ENCODE measurements at places on chromosomes 7 and 10. TPM values are rescaled to one million over a fixed set of nuclear protein-coding genes. Genes with fewer than 3 reads are reported as not detected.

Gene FAM131B
- polyA plus RNA-seq = 1.2 TPM

Gene TBX20
- polyA plus RNA-seq = not detected

Gene ASB10
- polyA plus RNA-seq = not detected

Gene PTPN20
- 0.34 TPM for polyA plus RNA-seq

Gene FAM221A
- polyA plus RNA-seq = 14.7 TPM

Gene UTF1
- polyA plus RNA-seq = not detected

Gene ABCC2
- polyA plus RNA-seq = 2.1 TPM

Gene CYP3A4
- polyA plus RNA-seq = 1.3 TPM

Gene ANKRD26
- polyA plus RNA-seq = 1.2 TPM

Gene PLAU
- polyA plus RNA-seq = 29.8 TPM

Gene GPR15LG
- polyA plus RNA-seq = not detected

Gene PLXNA4
- polyA plus RNA-seq = 1.6 TPM

Gene OR9A2
- not detected for polyA plus RNA-seq

Gene FGL2
- polyA plus RNA-seq = 2.6 TPM

Gene C10orf53
- not detected for polyA plus RNA-seq

Gene GSAP
- polyA plus RNA-seq = 5.9 TPM

Gene SYT15B
- 5.2 TPM for polyA plus RNA-seq

Gene SEMA3D
- 0.91 TPM for polyA plus RNA-seq

Gene UNC5B
- 1.7 TPM for polyA plus RNA-seq
